Stimulated activated CD8-positive, alpha-beta memory T cell treated with anti-CD3 and anti-CD28 coated beads, Interleukin-15, amount 100 ng/mL, for 24 hours (primary cell): ENCODE measurements at places on chromosomes 2 and 18.

DNA sequence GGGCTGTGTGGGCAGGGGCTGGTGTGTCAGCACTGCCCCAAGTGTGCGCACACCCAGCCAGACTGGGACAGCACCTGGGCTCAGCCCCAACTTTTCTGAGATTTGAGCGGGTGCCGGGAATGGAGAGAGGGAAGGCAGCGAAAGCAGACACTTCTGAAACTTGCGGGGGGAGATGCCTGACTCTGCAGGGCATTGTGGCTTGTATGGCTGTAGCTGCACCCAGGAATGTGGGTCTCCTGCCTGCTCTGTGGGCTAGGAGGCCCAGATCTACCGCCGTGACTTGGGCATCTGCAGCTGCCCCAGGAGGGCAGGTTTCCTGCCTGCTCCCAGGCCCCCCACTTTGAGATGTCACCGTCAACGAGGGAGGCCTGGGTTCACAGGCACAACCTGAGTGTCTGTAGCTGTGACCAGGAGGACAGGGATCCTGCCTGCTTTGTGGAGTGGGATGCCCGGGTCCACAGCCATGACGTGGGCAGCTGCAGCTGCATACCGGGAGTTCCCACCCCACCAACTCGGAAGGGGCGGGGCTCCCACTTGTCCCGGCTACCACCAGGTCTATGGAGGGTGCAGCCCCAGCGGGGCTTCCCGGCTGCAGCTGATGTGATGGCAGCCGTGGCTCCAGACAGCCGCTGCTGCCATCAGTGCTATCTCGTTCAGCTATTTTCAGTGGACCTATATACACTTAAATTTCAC, 95.3 kb downstream of the DOK6 start:
- DNase-seq: no peak

DNA sequence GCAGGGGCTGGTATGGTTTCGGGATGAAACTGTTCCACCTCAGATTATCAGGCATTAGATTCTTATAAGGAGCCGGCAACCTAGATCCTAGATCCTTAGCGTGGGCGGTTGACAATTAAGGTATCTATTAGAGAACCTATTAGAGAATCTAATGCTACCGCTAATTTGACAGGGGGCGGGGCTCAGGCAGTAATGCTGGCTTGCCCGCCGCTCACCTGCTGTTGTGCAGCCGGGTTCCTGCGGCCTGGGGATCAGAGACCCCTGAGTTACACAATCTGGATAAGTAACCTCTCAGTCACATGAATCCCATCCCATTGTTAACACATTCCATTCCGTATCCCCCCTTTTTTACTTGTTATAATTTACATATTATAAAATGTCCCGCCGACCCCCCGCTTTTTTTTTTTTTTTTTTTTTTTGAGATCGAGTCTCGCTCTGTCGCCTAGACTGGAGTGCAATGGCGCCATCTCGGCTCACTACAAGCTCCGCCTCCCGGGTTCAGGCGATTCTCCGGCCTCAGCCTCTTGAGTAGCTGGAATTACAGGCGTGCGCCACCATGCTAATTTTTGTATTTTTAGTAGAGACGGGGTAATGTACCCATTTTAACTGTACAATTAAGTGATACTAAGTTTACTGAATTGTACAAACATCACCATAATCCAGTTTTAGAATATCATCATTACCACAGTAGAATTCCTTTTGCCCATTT, 42.0 kb upstream of the GPD2 start:
- DNase-seq: no peak

- DNase-seq: no peak
Observed at GRCh38 chr2:2222931-2223330, 108.1 kb downstream of the MYT1L start.

DNA sequence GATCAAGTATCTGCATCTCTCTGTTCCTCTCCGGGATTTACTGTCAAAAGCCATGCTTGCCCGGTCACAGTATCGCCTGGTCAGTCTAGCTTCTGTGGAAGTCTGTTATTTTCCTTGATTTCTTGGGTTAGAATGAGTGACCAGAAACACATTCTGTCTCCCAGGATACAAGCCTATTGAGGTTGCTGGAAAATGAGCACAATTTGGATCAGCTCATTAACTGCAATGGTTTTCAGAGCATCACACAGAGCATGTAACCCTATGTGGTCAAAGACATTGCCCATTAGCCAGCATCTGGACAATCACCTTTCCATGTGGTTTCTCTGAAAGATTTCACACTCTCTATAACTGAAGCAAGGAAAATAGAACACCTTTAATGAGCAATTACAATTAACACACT, 124.2 kb upstream of the FAM98A start:
- DNase-seq: no peak

DNA sequence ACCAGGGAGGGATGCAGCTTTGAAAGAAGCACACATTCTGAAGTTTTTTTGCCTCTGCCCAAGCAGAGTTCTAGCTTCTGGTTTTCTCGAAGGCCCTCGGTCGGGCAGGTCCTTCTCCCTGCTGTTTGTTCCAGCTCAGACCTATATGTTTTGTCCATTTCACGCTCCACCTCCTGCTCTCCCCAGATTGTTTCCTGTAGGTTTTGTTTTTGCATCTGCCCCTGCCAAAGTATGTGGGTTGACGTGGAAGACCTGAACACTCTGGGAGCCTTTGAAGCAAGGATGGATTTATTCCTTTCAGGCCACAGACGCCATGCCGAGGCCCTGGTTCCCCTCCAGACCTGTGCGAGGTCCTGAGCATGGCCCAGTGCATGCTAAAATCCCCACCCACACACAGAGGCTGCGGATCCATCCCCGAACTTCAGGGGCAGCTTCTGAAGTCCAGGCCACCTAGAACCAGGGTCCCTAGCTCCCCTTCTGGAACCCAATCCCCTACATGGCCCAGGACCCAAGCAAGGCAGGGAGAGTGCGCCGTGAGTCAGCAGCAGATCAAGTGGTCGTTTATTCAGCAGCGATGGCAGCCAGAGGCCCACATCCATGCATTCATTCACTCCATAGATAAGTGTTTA, 205.4 kb downstream of the KLHL29 start:
- DNase-seq: no peak
